NB4 (cell line): ENCODE measurements at places on chromosomes 7 and 10.

GRCh38 chr7:12802070-12802469 lies 114.6 kb downstream of the ARL4A start:
- DNase-seq, result no peak

DNA sequence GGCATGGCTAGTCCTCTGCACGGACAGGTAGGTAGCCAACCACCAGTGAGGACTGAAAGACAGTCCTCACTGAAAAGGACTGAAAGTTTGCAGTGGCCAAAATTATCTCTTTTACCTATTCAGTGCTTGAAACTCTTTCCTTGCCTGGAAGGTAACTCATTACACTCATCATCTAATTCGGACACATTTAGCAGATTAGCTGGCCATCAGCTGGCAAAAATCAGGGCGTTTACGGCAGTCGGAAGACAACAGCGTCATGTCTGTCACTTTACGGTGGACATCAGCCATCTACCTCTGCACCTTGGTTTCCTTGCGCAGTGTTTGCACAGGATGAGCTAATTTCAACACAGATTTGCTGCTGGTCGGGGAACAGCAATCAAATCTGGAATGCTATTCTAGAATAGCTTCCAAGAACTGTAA lies 740 bp downstream of the ANXA7 start:
- DNase-seq, result peak; percentile 69

DNA sequence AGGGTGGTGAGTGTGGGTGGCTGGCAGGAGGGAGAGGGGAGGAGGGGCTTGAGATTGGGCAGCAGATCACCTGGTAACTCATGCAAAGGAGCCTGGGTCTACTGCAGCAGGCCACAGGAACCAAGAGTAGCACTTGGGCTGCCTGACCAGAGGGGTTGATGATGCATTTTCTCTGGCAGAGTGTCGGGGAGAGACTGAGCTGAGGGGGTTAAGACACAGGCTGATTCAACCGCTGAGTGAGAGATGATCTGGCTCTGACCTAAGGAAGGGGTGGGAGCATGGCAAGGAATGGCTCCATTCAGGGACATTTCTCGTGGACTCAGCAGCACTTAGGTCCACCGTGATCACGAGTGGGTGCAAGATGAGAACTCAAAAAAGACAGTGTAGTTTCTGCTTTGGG lies 115.5 kb upstream of the STK17A start:
- DNase-seq, result no peak

- no peak for DNase-seq
Measured at GRCh38 chr10:97087296-97087695, 98.5 kb downstream of the SLIT1 start.

DNA sequence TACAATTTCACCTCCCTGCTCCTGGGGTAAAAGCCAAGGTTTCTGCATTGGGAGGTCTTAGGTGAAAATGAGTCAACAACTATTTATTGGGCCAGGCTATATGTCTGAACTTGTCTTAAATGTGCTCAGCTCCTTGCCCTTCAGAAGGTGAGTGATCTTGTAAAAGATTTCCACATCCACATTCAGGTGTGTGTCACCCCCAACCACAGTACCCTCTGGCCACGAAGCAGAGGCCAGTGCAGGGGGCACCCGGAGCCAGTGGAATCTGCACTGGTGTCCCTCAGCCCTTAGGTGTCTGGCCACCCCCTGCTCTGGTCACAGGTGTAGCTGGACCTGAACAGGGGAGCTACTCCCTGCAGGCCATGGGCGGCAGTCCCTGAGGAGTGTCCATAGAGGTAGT lies 198.5 kb downstream of the PAXIP1 start:
- DNase-seq, result no peak

GRCh38 chr10:111137007-111137406 lies 60.2 kb downstream of the ADRA2A start:
- DNase-seq, result no peak

DNA sequence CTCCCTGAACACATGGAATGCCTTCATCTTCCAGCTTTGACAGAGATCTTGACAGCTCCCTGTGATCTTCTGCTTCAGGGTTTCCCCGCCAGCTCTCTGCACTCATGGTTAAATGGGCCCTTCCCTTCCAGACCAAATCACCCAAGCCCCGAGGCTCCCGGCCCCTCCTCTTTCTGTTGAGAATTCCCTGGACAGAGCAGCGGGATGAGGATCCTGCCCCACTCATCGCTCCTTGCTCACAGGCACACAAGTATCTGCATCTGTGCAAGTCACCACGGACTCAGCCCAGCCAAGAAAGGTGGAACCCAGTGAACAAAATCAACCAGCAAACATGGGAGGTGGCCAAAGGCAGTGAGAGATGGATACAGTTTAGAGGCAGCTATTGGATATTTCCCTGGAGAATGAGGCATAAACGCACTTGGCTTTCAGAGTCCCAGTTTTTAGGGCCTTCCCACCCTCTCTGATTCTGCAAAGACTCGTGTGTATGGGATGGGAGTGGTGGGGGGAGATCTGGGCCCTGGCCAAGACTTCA lies 37.7 kb upstream of the CXCL12 start:
- DNase-seq, result no peak

DNA sequence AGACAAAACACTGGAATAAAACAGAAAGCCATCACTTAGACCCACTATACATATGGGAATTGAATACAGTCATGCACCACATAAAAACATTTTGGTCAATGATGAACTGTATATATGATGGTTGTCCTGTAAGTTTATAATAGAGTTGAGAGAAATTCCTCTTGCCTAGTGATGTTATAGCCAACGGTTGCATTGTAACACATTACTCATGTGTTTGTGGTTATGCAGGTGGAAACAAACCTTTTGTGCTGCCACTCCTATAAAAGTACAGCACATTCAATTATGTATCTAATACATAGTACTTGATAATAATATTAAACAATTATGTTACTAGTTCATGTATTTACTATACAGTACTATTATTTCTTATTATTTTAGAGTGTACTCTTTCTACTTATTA lies 381.2 kb upstream of the MBL2 start:
- DNase-seq, result no peak

- peak; percentile 22 for DNase-seq
Measured at GRCh38 chr10:72173619-72174296, 42.1 kb upstream of the ANAPC16 start.

GRCh38 chr7:155192961-155193640 lies 104.6 kb upstream of the INSIG1 start:
- no peak for DNase-seq

DNA sequence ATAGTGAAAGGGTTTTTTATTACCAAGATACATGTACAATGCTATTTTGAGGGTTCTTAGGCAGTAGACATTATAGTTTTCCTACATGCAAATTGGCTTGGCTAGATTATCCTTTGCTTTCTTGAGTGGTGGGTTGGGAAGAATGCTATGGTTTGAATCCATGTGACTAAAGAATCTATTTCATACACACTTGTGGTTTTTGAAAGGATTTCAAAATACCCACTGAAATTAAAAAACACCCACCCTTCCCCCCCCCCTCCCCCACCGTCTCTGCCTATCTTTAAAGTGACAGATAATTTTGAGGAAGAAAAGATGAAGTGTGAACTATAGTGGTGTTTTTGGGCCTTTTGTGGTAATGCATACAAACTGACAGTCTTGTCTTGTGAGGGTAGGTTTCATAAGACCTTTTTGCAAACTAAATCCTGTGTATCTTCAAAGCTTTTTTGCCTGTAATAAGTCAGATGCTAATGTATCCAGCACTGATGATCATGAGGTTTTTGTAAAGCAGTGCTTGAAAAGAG lies 90.9 kb downstream of the TPST1 start:
- peak; percentile 89 for DNase-seq

GRCh38 chr7:108026116-108026515 lies 23.2 kb upstream of the LAMB1 start:
- peak; percentile 86 for DNase-seq

GRCh38 chr7:142654398-142654797 lies 94.9 kb upstream of the PRSS1 start:
- DNase-seq, result no peak

GRCh38 chr10:76684968-76685367 lies 952.6 kb downstream of the KCNMA1 start:
- no peak for DNase-seq

DNA sequence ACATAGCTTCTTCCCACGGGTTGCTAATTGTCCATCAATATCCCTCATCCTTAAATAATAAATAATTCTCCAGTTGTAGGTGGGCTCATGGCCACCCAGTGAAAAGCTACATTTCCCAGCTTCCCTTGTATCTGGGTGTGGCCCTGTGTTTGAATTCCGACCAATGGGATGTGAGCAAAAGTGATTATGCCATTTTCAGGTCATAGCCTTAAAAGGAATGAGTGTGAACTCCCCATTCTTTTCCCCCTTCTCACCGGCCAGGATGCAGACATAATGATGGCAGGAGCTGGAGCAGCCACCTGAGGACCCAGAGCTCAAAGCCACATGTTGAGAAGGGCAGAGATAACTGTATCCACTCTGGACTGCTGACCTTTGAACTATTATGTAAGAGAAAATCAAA lies 30.3 kb upstream of the CALU start:
- DNase-seq, result no peak

GRCh38 chr7:73892003-73892999 lies 31.3 kb downstream of the TMEM270 start:
- no peak for DNase-seq

DNA sequence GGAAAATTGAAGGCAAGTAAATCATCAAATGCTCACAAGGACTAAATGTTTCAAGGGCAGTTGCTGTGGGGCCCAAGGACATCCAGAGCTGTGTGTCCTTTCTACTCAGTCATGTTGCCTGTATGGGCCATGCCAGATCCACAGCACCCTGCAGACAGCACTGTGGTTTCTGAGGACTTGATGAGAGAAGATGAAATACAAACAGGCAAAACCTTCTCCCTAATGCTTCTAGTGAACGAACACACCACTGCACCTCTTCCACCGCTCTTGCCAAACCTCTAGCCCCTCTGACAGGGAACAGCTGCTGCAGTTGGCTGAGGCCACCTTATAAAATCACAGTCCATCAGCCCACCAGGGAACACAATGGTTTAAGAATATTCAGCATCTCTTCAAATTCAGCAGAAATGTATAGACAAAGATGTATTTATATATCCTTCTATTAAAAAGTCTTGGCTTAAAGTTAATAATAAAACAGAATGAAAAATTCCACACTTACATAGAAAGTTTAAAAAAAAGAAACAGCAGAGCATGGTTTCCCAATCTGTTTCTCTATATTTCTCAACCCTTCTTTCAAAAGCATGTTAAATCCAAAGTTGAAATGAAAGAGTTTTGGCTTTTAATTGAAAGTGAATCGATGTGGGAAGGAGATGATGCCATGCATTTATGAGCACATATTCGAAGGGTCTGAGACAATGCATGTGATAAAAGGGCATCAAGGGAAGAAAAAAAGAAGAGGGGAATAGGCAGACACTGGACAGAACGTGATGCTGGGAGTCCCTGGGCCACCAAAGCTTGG lies 14.0 kb downstream of the CYP3A7 start:
- no peak for DNase-seq
